CD14-positive monocyte (primary cell): ENCODE measurements at places on chromosomes 2 and 18.
A peak's percentile ranks its signal among the peaks of the same experiment; 100 is the strongest.

GRCh38 chr2:153872311-153873051 is 759 bp downstream of the GALNT13 start:
- DNase-seq = no peak

GRCh38 chr2:70122470-70122869 is 35.2 kb downstream of the PCBP1 start:
- DNase-seq = no peak

DNA sequence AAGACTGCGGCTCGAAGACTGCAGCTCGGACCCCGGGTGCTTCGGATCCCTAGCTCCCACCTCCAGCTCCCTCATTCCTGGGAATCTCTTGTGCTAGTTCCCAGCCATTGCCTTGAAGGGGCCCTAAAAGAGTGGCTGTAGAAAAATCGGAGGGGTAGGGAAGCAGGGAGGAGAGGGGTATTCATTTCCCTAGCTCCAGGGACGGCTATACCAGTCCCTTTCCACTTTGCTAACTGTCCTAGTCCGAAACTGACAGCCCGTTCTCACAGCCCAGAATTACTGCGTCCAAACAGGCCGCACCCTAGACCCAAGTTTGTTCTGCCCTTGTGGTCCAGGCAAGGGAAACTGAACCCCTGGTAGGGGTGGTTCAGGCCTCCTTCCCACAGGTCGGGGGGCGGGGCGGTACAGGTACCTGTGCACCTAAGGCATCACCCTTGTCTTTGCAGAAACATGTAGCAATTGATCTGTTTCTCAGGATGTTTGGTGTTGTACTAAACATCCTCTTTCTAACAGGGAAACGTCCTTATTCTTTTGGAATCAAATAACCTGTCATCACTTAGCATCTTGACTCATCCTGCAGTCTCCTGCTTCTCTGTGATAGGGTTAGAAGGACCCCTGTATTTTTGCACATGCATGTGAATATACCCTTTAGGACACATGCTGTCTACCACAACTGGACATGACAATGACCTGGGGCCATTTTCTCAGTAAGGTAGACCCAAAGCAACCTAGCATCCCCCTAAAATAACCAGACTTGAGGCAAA is 4.0 kb downstream of the EMX1 start:
- DNase-seq = no peak

DNA sequence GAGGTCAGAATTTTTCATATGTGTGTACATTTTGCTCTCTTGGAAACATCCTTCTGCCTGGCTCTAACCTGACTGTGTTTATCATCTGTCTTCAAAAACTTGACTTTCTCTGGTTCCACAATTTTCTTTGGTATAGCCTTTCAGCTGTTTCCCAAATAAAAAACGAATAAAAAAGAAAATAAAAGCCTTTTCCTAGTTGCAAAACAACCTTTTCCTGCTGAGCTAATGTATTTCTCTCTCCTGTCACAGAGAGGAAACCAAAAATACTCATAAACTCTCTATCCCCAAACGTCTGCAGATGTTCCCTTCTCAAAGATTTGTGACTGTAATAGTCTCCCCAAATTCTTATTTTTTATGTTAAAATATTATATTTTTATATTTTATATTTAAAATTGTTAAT is 505.3 kb upstream of the SLC39A10 start:
- DNase-seq = no peak

DNA sequence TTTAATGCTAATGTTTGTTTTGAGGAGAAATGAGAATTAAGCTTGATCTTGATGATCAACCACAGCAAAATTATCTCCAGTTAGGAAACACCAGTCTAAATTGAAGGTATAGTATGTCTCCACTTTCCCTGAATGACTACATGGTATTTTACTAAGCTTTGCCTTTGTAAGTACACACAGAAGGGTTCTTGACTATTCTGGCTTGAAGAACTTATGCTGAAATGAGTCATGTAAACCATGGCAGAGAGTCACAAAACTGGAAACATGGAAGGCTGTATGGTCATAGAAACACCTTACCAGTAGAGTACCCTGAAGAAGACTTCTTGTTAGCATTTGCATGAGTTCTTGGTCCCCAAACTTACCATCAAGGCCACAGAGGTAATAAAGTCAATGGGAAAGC is 250.5 kb downstream of the SLC8A1 start:
- no peak for DNase-seq

DNA sequence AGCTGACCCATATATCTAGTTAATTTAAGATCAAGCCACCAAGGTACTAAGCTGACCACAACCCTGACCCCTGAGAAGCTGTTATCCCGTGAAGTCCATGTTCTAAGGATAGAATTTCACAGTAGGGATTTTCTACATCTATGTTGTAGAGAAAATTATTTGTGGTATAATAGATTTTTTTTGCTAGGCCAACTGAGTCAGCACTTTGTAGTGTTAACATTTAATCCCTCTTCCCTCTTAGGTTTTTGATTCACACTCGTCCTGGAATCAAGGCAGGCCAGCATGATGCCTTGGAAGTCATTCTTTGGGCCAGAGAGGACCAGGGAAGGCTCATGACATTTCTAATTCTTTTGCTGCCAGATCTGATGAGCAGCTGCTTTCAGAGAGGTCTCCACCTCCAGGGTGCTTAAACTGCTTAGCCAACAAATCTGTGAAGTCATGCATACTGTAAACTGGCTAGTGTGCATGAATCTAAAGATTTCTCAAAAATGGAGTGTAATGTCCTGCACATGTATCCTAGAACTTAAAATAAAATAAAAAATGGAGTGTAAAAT is 102.5 kb downstream of the RBM43 start:
- DNase-seq = no peak

DNA sequence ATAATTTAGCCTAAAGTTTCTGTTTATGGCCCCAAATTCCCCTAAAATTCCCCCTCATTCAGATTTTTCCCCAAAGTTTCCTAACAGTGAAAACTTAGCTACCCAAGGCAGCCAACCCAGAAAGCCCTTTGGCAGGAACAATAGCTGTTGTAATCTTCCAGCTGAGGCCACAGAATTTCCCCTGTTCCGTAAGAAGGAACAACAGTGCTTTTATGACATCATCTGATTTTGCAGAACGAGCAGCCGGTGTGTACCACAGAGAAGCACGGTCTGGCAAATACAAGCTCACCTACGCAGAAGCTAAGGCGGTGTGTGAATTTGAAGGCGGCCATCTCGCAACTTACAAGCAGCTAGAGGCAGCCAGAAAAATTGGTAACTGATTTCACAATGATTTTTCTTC is 6.3 kb downstream of the TNFAIP6 start:
- DNase-seq = peak; percentile 98

GRCh38 chr18:22489704-22490103 is 72.0 kb upstream of the CTAGE1 start:
- DNase-seq = no peak

GRCh38 chr2:160207804-160208654 is 8.0 kb upstream of the ITGB6 start:
- DNase-seq = peak; percentile 15

GRCh38 chr2:15300624-15301573 is 260.2 kb downstream of the NBAS start:
- DNase-seq = no peak

- DNase-seq = no peak
Measured at GRCh38 chr2:162731917-162732804, 106.4 kb downstream of the KCNH7 start.

GRCh38 chr18:55744206-55744605 is 156.2 kb upstream of the TCF4 start:
- DNase-seq = no peak

DNA sequence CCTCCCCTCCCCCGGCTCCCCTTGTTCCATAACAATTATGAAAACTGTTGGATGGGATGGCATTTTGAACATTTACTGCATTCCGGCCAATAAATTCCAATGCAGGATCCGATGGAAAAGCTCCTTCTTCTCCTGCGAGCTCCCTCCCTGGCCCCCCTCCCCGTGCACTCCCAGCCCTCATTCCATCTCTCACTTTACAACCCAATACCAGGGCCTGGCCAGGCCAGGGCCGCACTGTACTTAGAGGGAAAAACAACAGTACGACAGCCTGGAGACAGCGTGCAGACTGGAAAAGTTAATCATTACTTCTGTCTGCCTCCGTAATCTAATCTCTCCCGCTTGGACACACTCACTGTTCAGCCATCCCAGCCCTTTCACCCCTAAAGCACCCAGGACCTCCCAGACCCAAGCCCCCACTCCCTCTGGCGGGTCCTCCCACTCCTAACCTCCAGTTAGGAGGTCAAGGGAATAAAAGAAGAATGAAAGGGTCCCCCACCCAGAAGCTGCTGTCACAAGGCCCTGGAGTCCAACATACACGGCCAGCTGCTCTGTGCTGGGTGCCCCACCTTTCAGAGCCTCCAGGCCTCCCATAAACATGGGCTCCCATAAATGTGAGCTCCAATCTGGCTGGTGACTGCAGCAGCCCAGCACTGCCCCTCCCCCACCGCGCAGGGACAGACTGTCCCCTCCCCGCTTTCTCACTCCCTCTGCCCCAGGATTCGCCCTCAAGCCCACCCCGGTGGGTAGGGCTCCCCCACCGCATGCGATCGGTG is 20.6 kb downstream of the SMAD7 start:
- no peak for DNase-seq

- DNase-seq = no peak
Measured at GRCh38 chr2:158772306-158773078, 22.6 kb upstream of the DAPL1 start.
